T follicular helper cell (primary cell): ENCODE measurements at places on chromosomes 5 and 9.

GRCh38 chr9:114913656-114914055 is 16.7 kb downstream of the TNFSF8 start:
- DNase-seq = no peak

- no peak for DNase-seq
These were observed 22.4 kb downstream of the GOLGA2 start for GRCh38 chr9:128253140-128253990.

GRCh38 chr5:50763846-50764245 is 97.4 kb downstream of the PARP8 start:
- DNase-seq = no peak

- DNase-seq = no peak
These were observed 50.0 kb downstream of the CD180 start for GRCh38 chr5:67146574-67146973.

- DNase-seq = no peak
These were observed 36.9 kb upstream of the TBCA start for GRCh38 chr5:77812926-77813589.

DNA sequence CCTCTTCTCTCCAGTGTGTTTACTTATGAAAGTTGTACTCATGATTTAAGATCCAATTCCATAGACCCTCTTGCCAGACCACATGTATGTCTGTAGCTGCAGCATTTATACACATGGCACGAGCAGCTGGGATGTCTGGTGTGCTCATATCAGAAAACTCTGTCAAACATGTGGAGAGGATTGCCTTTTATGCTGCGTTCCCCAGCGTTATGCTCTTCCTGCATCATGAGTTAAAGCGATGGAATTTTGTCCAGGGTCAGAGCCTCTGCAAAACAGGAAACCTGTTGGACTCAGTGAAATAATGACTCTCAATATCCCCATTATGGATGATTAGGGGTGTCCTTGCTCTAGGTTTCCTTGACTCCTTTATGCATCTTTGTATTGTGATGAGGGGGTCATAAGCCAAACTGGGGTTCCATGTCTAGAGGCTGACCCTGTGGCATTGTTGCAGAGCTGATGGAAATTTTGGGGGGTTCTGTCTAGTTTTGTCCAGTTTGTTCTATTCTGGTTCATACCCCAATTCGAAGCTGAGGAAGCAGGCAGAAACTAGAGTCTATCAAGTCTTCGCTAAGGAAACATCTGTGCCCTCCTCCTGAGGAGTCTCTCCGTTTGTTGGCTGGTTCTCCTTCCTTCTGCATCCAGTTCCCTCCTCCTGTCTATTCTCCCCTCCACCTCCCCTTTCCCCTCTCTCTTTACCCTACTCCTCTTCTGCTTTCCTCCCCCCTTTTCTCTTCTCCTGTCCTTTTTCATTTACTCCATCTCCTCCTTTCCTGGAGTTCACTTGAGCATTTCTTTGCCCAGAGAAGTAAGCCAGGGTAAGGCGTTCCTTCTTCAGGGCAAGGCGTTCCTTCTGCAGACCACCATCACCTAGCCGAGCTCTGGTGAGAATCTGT is 252.8 kb downstream of the MAST4 start:
- no peak for DNase-seq

- DNase-seq = no peak
These were observed 66.9 kb upstream of the TMEM215 start for GRCh38 chr9:32716425-32716824.

DNA sequence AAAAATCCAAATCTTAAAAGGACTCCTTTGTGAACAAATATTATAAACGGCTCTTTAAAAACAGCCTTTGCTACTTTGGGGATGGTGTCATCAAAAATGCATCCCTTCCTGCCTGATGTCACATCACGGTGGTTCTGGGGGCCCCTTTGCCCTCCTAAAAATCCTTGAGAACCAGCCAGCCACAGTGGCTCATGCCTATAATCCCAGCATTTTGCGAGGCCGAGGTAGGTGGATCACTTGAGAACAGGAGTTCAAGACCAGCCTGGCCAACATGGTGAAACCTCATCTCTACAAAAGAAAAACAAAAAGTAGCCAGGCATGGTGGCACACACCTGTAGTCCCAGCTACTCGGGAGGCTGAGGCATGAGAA is 43.9 kb downstream of the FNBP1 start:
- no peak for DNase-seq

GRCh38 chr5:80566711-80567259 is 3.3 kb downstream of the ANKRD34B start:
- DNase-seq = no peak

GRCh38 chr9:18405240-18405639 is 68.7 kb upstream of the ADAMTSL1 start:
- no peak for DNase-seq
